ENCODE measurements at places on chromosomes 1 and 21. TPM values are rescaled to one million over a fixed set of nuclear protein-coding genes. Genes with fewer than 3 reads are reported as not detected.

The CFAP57 gene
- total RNA-seq = 0.75 TPM

The CDCA8 gene
- total RNA-seq = 27.9 TPM

The CDK11A gene
- total RNA-seq = 15.2 TPM

The MNDA gene
- not detected for total RNA-seq

The HMGN1 gene
- 436 TPM for total RNA-seq

The SLC44A3 gene
- total RNA-seq = 1.2 TPM

The TMEM51 gene
- 7.9 TPM for total RNA-seq

The SNRPE gene
- 86.8 TPM for total RNA-seq

The PDC gene
- total RNA-seq = not detected

The HLX gene
- total RNA-seq = 17.9 TPM

The PTPN7 gene
- total RNA-seq = under 0.01 TPM

The CFHR3 gene
- not detected for total RNA-seq

The OR10Z1 gene
- total RNA-seq = 0.22 TPM

The OR2M3 gene
- not detected for total RNA-seq

The UCHL5 gene
- 40.8 TPM for total RNA-seq

The AMY2A gene
- not detected for total RNA-seq

The HTR6 gene
- not detected for total RNA-seq

The PLA2G2A gene
- total RNA-seq = not detected

The EPHA10 gene
- total RNA-seq = not detected

The S100A10 gene
- total RNA-seq = 60.1 TPM

The ZYG11A gene
- 2.0 TPM for total RNA-seq

The NBPF6 gene
- not detected for total RNA-seq

The DISP1 gene
- total RNA-seq = 4.2 TPM

The CYP4B1 gene
- total RNA-seq = not detected

The ANKRD35 gene
- total RNA-seq = 2.5 TPM

The GCSAML gene
- total RNA-seq = under 0.01 TPM

The TMCO2 gene
- not detected for total RNA-seq

The MROH9 gene
- total RNA-seq = under 0.01 TPM

The NBPF14 gene
- 62.9 TPM for total RNA-seq

The CASQ2 gene
- not detected for total RNA-seq

The UMODL1 gene
- 0.12 TPM for total RNA-seq

The NUF2 gene
- 68.5 TPM for total RNA-seq

The CCDC181 gene
- 2.0 TPM for total RNA-seq

The SPOCD1 gene
- 71.4 TPM for total RNA-seq

The GPR37L1 gene
- total RNA-seq = not detected

The TCHH gene
- total RNA-seq = not detected

The ANKRD34A gene
- 0.33 TPM for total RNA-seq

The DNAJB4 gene
- 40.8 TPM for total RNA-seq

The ZNF692 gene
- total RNA-seq = 35.0 TPM

The RPS27 gene
- total RNA-seq = 1,068 TPM

The RAP1GAP gene
- 1.2 TPM for total RNA-seq

The LSM10 gene
- 9.5 TPM for total RNA-seq

The OR2L3 gene
- 0.12 TPM for total RNA-seq

The OR2T33 gene
- total RNA-seq = not detected

The CYP4X1 gene
- total RNA-seq = not detected

The E2F2 gene
- total RNA-seq = 0.50 TPM

The GJA5 gene
- total RNA-seq = 0.44 TPM

The HCRTR1 gene
- not detected for total RNA-seq

The AGO1 gene
- 13.0 TPM for total RNA-seq

The CTSK gene
- 199 TPM for total RNA-seq

The CHD5 gene
- 0.11 TPM for total RNA-seq

The STIL gene
- 15.6 TPM for total RNA-seq

All from uterine smooth muscle cell (primary cell).